ENCODE measurements at places on chromosomes 7 and 10.
A peak's percentile ranks its signal among the peaks of the same experiment; 100 is the strongest.

GRCh38 chr10:7892146-7892545 is 73.8 kb downstream of the TAF3 start:
- DNase-seq: no peak

- peak; percentile 19 for DNase-seq
Measured at GRCh38 chr10:70478191-70479164, at the start of gene PALD1. Gene PALD1, plus strand, starts transcription at chr10:70478767. Its CDS starts 47,185 bp downstream, at chr10:70525952.

GRCh38 chr7:55550841-55551537 is 21.3 kb downstream of the VOPP1 start:
- no peak for DNase-seq

DNA sequence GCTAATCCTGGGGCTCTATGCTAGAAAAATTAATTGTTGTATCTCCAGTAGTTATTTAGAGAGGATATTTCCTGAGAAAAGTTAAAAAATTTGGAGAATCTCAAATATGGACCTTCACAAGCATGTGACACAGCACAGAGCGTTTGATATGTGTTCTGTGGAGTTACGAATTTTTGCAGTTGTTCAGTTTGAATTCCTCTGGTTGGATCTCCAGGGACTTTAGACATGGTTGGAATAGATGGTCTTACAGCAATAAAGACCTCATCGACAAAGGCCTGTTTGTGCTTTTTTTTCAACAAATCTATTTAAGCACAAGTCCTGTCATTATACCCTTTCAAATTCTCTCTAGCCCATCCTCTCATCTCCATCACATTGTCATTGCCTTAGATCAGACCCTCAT is 138.0 kb downstream of the TES start:
- DNase-seq: no peak

DNA sequence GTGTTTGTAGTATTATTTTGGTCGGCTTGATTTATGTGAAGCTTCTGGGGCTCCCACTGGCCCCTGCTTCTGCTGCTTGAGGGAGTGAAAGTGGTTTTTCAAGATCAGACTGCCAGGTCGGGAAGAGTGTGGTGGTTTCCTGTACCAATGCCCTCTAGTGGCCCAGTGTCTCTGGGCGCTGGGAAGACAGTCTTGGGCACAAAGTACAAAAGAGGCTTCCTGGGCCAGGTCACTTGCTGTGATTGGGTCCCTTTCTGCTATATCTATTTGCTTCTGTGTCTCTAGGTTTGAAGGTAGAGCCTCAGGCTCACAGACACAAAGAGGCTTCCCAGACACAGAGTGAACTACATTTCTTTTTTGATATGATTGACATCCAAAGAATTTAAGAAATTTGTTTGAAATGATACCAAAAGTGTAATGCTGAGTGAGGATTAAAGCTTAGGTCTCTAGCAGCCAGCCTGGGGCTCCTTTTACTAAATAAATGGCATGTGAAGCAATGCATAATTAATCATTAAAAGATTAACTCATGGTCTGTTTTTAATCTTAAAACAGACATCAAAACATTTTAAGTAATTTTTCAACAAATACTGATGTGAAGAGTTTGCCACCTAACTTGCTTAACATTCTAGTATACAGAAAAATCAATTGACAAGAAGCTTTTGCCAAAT is 36.3 kb downstream of the ABCB1 start:
- DNase-seq: no peak

GRCh38 chr7:18597754-18598153 is 102.2 kb downstream of the HDAC9 start:
- DNase-seq: no peak

- no peak for DNase-seq
Measured at GRCh38 chr7:75650681-75651080, 88.1 kb downstream of the HIP1 start.

DNA sequence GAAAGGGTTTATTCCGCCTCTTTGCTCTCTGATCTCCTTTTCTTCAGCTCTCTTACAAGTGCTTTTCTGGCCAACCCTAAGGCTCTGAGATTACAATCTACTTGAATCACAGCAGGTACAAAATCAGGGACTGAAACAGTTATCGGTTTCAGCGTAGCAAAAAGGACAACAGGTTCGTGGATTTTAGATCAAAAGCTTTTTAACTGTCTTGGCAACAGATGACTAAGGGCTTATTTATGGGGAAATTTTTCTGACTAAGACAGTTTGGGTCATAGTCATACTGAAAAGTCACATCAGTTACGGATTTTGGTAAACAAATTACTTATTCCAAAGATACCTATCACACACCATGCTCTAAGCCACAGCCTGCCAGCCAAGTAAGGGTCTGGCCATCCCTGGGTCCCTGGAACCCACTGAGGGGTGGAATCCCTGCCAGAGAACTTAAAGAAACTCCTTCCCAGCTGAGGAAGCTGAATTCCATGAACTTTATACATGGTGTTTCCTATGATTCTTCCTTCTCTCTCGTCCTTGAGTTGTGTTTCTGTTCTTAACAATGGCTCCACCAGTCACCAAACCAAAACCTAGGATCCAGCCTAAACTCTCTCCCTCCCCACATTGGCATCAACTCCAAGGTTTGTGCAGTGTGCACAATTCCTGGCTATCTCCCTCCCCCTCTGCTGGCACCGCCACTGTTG is 169.3 kb downstream of the FAM107B start:
- DNase-seq: peak; percentile 57

DNA sequence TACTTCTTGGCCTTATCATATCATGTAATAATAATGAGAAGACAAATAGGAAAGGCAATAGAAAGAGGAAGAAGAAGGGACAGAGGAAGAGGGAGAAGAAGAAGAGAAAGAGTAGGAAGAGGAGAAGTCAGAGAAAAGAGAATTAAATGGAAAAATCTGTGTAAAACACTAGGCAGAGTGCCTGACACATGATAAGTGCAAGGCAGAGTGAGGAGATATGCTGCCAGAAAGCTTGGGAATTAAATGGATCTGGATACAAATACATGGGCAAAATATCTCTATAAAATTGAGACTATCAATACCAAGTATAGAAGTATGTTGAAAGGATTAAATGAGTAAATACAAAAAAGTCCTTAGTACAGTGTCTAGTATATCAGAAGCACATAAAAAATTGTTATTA is 124.8 kb downstream of the CACNA2D1 start:
- DNase-seq: no peak

GRCh38 chr7:94421681-94422080 is 27.0 kb downstream of the COL1A2 start:
- DNase-seq: no peak

DNA sequence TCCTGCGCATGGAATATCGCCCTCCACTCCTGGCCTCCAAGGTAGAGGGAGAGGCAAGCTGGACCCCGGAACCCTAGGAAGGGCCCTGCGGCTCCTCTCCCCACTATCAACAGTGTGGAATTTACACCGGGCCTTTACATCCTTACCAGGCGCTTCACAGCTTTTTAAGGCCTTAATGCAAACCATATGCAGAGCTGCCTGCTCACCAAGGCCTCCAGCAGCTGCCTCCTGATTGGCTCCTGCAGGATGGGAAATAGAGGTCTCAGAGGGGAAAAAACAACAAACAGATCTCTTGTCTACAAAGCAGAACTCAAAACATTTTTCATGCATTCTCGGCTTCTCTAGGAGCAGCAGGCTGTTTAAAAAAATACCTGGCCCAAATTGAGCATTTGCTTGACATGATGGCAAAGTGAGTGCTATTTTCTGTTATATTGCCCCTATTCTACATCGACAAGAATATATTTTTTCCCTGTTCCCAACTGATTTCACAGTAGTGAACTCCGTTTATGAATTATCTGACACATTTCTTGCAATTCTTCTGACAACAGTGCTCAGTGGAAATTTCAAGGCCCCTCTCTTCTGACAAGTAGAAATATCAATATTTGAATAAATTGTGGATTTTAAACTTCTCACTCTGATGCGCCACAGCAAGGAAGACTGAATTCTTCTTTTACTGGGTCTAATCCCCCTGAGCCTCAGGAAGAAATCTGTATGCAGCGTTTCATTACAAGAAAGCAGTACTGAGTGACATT is 51.7 kb downstream of the EBF3 start:
- DNase-seq: no peak

DNA sequence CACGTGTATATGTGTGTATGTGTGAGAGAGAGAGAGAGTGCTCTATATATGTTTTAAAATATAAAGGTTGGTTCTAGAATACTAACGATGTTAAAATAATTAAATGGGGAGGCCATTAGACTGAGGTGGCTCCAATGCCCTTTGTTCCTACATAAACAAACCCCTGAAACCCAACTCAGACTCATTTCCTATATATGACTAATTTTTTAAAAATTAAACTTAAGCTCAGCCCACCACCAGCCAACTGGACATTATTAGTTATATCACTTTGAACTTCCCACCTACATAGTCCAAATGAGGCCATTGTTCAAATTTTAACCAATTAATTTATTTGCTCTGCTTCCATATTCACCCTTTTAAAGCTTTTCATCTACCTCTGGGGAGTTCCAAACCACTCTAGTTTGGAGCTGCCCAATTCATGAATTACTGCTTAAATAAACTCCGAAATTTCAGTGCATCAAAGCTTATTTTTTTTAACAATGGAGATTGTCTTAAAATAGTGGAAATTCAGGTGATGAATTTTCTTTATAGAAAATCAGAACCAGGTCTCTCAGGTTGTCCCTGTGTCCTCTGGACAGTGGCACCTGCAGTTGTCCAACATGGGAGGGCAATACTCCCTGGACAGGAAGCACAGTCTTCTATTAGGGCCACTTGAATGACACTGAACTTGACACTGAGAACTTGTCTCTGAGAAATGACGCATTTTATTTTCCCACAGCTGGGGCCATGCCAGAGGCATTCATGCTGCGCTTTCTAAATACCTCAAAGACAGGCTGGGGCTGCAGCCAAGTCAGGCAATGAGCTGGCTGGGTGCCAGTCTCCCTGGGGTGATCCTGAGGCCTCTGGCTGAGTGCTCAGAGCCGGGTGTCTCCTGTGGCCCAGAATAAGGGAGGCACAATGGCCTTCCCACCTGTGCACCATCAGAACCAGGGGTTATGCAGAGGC is 109.5 kb upstream of the TMEM72 start:
- no peak for DNase-seq

- DNase-seq: peak; percentile 55
Measured at GRCh38 chr7:117008886-117009531, 55.7 kb downstream of the ST7 start.

GRCh38 chr7:155961241-155962190 is 149.3 kb upstream of the SHH start:
- DNase-seq: no peak

DNA sequence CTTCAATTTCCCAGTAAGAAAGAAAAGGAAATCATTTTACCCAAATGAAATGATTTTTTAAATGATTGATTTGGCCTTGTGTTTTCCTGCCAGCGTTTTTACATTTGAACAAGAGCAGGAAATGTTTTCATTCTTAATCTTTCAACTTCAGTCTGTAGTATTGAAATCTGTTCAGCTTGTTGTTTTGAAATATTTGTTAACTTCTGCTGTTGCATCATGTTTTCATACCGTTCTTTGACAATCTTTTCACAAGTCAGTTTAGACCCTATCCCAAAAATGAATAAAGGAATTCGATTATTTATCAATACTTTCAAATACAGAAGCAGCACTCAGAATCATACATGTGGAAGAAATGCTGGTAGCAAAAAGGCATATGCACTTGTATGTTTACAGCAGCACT is 8.1 kb downstream of the SFR1 start:
- no peak for DNase-seq

DNA sequence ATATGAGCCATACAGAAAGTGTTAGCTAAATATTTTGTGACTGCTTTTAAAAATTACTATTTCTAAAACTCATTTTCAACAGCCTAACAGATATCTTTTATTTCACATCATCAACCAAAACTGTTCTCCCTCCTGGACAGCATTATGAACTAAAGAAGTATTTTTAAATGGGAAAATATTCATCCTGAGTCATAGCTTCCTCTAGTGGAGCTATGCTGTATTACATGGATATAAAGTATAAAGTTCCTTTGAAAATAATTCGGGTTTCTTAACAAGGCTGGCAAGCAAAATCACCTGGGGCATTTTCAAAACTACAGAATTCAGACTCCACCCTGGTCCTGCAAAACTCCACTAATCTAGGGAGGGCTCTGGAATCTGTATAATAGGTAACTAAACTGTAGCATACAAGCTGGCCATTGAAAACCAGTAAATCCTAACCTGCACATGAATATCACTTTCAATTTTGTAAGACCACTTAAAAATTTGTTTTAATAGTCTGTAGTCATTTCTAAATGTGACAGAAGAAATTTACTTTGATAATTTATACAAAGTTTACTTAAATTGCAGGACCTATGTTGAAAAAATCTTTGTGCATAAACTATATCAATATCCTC is 53.5 kb downstream of the SCIN start:
- no peak for DNase-seq

DNA sequence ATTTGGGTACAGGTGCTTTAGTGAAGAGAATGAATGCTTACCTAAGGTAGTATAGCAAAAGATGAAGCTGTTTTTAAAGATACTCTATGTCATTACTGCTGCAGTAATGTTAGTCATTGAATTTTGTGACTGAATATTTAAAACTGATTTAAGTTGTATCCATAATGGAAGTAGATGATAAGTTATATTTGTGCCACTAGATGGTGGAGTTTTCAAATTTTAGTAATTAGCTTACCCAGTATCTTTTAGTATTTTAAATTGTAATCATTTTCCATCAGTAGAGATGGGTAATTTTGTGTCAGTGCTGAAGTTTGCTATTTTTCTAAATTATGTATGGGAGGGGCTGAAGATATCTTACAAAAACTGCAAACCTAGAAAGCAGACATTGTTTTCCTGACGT is 25.2 kb downstream of the HBP1 start:
- no peak for DNase-seq

DNA sequence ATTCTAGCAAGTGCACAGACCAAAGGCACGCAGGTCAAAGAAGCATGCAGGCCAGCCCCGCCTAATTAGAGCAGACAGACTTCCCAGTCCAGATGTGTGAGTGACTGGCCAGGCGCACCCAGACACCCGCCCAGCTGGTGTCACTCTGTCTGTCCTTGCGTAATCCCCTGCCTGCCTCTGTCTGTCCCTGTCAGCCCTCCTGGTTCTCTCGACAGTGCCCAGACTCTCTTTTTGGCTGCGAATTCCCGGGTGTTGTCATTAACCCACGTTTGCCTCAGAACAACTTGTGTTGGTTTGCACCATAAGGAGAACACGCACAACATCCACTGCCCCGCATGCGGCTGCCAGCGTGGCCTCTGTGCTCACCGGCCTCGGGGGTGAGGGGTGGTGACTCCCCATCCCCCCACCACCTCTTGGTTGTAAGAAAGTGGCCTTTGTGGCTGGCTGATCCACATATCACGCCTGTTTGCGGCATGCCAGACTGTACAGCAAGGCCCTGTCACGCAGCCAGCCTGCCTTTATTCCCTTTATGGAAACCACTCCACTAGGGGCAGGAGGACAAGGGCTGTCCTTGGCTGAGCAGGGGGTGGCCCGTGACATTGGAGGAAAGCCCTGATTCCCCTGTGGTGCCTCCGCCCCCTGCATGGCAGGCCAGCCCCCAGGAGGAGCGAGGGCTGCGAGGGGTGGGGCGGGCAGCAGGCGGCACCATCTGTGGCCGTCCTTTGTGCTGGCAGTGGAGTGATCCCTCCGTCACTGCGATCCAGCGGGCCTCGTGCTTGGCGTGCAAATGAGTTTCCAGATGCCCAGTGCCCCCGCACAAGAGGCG is 72.8 kb upstream of the PPIF start:
- no peak for DNase-seq

Data from central memory CD4-positive, alpha-beta T cell (primary cell).